ENCODE measurements at places on chromosomes 4 and X.
A peak's percentile ranks its signal among the peaks of the same experiment; 100 is the strongest.

DNA sequence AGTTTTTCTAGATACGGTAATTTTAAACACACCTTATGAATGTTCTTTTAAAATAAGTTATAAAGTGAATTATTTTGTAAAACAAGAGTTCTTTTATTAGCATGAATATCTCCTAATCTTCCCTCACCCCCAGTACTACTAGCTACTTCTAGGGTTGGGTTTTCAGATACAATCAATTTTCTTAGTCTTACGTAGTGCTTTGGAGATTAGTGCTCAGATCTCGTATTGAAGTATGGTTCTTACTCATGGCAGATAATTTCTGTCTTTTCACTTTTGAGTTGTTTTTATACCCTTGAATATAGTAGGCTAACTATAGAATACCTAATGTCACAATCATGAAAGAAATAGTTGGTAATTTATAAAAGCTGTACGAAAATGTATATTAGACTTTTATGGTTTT lies 43.2 kb downstream of the CDKL5 start:
- no peak for DNase-seq

- no peak for DNase-seq
Measured at GRCh38 chr4:73650250-73650649, 30.0 kb upstream of the RASSF6 start.

DNA sequence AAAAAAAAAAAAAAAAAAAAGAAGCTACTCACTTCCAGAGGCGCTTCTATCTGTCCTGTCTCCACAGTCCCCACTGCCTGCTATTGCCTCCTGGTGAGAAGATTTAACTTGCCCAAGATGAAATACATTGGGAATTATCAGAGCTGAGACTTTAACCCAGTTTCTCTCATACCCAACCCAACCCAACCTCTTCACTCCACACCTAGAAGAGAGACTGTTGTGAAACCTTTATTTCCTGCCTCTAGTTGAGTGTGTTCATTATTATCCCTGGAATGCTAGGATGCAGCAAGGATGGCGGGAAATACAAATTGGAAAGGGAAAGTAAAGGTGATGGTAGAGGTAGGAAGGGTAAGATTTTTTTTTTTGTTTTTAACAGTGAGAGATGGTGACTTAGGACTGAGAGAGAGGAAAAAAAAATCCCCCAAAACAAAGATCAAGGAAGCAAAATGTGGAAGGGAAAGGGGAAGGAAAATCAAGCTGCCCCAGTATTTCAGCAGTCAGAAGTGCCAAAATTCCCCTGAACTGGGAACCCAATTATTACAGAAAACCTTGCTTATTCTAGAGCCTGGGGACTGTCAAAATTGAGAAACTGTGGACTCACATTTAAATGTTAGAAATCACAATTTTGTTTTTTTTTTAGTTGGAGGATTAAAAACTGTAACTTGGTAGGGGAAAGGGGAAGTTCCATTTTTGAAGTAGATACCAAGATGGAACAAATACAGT lies 253.0 kb downstream of the PTTG2 start:
- no peak for DNase-seq

DNA sequence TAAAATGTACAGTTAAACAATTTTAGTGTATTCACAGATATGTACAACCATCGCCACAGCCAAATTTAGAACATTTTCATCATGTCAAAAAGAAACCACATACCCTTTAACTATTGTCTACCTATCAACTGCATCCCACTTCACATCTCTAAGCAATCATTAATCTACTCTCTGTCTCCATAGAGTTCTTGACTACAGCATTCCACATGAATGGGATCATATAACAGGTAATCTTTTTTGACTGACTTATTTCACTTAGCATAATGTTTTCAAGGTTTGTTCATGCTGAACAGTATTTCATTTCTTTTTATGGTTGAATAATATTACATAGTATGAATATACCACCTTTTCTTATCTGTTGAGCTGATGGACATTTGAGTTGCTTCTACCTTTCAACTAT lies 281.4 kb upstream of the EDA2R start:
- DNase-seq, result no peak

GRCh38 chrX:39764441-39764914 lies 333.3 kb downstream of the BCOR start:
- DNase-seq, result no peak

GRCh38 chr4:121728798-121729226 lies 32.0 kb upstream of the ANXA5 start:
- no peak for DNase-seq

DNA sequence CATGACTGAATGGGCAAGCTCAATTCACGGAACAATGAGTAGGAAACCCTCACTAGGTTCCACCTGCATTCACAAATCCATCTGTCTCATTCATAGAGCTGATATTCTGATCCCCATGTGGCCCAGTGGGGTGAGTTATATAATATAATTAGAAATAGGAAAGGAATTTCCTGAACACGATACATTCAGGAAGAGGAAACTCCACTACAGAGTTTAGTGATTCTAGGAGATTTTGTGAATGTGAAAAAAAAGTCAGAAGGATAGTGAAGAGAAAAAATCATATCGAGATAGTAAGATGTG lies 471.2 kb downstream of the GASK1B start:
- no peak for DNase-seq

DNA sequence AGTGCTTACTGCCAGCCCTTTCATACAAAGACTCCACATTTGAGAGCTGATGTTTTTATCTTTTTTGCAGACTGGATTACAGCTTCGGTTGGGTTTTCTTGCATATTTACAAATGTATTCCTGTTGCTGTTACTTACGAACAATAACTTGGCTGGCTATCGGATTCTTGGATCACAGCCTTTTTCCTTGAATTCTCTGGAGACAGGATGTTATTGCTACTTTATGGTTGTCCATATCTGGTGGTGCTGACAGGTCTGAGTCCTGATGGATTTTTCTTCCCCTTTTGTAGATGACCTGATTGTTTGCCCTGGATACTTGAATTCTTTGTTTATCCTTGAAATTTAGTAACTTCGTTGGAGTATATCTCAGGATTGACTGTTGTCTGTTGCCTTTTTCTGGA lies 77.7 kb downstream of the PDK3 start:
- no peak for DNase-seq

DNA sequence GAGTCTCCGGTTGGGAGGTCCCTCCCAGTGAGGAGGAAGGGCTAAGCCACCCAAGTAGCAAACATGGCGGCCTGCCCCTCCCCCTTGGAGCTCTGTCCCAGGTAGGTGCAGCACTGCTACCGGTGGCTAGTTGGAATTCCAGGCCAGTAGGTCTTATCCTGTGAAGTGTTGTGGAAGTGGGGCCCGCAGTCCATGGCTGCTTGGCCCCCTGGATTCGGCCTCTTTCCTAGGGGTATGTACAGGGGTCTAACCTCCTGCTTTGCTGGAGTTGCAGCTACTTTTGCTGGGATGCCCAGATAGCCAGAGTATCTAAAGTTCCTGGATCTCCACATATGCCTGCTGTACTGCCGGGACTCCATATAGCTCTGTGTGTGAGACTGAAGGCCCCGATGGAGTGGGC lies 9.9 kb upstream of the TMSB15C start:
- no peak for DNase-seq

GRCh38 chr4:126168484-126168883 lies 853.7 kb downstream of the FAT4 start:
- DNase-seq, result no peak

GRCh38 chr4:17024425-17024824 lies 126.0 kb upstream of the LDB2 start:
- DNase-seq, result no peak

DNA sequence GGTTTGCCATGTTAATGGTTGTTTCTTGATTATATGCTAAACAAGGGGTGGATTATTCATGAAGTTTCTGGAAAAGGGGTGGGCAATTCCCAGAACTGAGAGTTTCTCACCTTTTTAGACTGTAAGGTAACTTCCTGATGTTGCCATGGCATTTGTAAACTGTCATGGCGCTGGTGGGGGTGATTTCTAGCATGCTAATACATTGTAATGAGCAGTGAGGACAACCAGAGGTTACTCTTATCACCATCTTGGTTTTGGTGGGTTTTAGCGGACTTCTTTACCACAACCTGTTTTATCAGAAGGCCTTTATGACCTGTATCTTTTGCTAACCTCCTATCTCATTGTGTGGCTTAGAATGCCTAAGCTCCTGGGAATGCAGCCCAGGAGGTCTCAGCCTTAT lies 81.5 kb downstream of the CFAP299 start:
- DNase-seq, result no peak

DNA sequence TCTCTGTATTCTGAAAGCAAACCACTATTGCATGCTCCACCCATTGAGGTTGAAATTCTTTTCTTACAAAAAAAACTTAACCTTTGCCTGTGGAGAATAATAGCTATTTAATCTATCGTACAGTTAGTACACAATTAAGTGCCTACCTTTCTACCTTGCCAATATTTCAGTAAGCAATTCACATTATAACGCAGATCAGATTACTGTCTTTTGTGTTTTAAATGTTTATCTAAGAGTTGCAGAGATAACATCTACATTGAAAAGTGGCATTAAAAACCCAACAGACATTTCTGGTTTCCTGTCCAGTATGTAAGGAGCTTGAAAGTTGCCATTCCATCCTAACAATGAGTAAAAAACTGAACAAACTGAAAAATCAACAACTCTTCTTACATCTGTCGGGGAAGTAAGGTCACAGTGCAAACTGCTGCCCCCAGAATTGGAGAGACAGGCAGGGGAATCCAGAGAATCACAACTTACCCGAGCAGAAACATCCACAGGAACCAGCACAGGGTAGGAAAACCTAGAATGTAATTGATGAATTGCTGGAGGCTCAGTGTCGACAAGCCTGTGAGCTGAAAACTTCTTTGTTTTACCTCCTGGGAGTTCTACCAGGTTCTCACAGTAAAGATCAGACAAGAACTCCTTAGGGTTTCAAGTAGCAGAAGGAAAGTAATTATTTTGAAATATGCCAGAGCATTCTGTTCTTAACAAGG lies 27.3 kb upstream of the ACSL4 start:
- DNase-seq, result no peak

DNA sequence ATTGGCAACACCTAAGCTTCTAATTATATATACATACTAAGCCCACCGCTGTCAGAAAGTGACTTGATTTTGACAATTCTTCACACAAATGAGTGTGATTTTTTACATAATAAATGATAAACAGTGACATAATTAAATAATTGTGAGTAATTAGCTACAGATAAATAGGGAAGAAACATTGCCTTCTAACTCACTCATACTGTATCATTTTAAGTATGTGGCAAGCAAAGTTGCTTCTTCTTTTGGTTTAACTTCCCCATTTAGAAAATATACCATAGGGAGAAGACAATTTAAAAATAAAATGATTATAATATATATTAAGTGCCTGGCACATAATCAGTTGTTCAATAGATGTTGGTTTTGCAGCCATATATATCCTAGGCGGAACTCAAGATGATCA lies 644.2 kb downstream of the FSTL5 start:
- no peak for DNase-seq

- no peak for DNase-seq
Measured at GRCh38 chr4:57498251-57498650, 388.1 kb upstream of the IGFBP7 start.

GRCh38 chrX:8864161-8864560 lies 63.0 kb upstream of the FAM9A start:
- no peak for DNase-seq

GRCh38 chr4:112765317-112765974 lies 128.5 kb downstream of the LARP7 start:
- no peak for DNase-seq

GRCh38 chr4:40924096-40924792 lies 174.5 kb downstream of the NSUN7 start:
- peak; percentile 94 for DNase-seq

GRCh38 chr4:4555916-4556315 lies 14.1 kb upstream of the STX18 start:
- DNase-seq, result no peak

DNA sequence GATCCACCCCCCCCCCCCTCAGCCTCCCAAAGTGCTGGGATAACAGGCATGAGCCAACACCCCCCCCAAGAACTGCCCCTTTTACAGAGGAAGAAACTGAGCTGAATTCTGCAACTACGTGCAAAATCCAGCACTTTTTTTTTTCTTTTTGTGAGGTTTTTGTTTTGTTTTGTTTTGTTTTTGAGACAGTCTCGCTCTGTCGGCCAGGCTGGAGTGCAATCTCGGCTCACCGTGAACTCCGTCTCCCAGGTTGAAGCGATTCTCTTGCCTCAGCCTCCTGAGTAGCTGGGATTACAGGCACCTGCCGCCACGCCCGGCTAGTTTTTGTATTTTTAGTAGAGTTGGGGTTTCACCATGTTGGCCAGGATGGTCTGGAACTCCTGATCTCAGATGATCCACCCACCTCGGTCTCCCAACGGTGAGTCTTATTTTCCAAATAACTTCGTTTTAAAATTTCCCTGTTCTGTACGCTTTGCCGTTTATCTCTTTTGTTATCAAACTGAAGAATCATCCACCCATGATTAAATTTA lies 4.9 kb downstream of the CRLF2 start:
- no peak for DNase-seq

DNA sequence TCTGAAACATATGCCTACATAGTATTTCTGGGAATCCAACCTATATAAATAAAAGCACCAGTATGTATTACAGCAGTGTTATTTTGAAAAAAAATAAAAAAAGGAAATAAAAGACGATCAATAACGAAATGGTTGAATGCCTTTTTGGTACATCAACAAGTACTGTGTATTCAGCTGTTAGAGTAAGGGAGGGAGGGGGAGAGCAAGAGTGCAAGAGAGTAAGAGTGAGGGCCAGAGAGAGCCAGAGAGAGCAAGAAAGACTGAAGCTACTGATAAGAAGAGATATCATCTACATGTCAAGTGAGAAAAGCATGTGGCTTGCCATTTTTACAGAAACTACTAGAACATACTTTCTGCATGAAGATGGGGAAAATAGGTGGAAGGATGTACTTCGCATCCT lies 1.8 kb downstream of the SPIN4 start:
- no peak for DNase-seq

DNA sequence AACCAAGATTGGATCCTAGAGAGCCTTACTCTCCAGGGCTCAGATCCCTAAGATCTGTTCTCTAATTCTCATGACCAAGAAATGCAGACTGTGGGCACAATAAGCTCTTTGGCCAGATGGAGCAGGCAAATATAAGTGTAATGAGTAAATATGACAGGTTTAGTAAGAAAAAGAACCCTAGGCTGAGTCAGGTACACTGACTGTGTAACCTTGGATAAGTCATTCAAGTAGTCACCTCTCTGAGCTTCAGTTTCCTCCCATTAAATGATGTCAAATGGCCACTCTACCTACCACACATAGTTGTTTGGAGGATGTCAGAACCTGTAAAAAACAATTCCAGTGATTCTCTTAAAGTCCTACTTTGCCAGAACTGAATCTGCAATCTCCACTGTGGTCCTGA lies 8.3 kb upstream of the EDA start:
- no peak for DNase-seq

- no peak for DNase-seq
Measured at GRCh38 chrX:36577006-36577405, 431.2 kb upstream of the FAM47C start.

GRCh38 chrX:105461016-105461415 lies 240.5 kb upstream of the TEX13A start:
- DNase-seq, result no peak

- no peak for DNase-seq
Measured at GRCh38 chr4:83114576-83114975, at the start of gene PLAC8. TSS of gene PLAC8 (minus strand) at chr4:83114729. CDS start at chr4:83107921, 6,808 bp downstream.

Data from activated CD8-positive, alpha-beta memory T cell treated with anti-CD3 and anti-CD28 coated beads, Interleukin-2, amount 50 U/mL, for 48 hours (primary cell).